ENCODE measurements at places on chromosomes 12 and 14.

DNA sequence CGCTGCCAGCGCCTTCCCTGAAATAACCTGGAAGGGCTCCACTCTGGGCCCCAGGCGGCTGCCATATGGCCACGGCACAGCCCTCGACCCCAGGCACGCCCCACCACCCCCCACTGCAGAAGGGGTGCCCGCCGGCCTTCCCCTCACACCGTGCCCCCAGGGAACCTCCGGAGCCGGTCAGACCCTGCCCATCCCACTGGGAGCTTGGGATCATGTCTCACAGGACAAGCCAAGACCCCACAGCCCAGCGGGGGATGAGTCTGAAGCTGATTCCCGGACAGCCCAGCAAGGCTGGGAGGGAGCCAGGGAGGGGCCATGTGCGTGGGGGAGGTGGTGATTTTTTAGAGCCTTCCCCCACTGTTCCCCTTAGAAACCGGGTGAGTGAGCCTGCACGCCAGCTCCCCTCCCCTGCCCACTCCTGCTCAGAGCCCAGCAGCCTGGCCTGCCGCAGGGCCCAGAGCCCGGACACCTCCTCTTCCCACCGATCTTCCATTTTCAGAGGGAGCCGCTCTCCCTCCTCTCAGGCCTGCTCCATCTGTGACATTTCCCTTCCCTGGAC lies 1.4 kb downstream of the RIMBP2 start:
- DNase-seq, result peak; percentile 16

- no peak for DNase-seq
Observed at GRCh38 chr12:52454411-52455201, 2.7 kb upstream of the KRT6B start.

- no peak for DNase-seq
Observed at GRCh38 chr14:29553427-29553826, 374.2 kb downstream of the PRKD1 start.

- no peak for DNase-seq
Observed at GRCh38 chr12:104457746-104458693, 1.3 kb downstream of the CHST11 start.

GRCh38 chr12:44999355-44999754 lies 51.5 kb downstream of the DBX2 start:
- no peak for DNase-seq

- no peak for DNase-seq
Observed at GRCh38 chr14:82432301-82433105, 898.9 kb upstream of the SEL1L start.

DNA sequence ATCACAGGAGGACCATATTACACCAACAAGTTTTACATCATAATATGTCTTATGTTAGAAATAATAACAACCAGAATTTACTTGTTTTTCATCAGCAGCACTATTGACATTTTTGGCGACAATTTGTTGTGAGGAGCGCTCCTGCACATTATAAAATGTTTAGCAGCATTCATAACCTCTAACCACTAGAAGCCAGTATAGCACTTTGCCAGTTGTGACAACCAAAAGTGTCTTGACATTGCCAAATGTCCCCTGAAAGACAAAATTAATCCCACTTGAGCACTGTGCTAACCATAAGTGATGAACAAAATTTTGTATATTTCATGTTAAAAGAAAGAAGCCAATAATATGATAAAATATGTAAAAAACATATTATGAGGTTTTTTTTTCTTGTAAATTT lies 356.9 kb upstream of the LMO3 start:
- no peak for DNase-seq

DNA sequence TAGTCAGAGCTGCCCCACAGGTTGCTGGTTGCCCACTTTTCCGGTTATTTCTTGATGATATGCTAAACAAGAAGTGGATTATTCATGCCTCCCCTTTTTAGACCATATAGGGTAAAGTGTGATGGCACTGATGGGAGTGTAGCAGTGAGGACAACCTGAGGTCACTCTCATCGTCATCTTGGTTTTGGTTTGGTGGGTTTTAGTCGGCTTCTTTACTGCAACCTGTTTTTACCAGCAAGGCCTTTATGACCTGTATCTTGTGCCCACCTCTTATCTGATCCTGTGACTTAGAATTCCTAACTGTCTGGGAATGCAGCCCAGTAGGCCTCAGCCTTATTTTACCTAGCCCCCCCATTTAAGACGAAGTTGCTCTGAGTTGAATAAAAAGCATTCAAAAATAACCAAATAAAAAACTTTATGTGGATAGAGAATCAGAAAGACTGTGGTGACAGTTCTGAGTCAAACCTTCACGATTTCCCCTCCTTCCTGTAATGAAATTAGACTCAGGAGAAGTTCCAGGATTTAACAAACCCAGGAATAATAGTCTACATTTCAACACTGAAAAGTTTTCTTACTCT lies 144.2 kb downstream of the PAWR start:
- no peak for DNase-seq

DNA sequence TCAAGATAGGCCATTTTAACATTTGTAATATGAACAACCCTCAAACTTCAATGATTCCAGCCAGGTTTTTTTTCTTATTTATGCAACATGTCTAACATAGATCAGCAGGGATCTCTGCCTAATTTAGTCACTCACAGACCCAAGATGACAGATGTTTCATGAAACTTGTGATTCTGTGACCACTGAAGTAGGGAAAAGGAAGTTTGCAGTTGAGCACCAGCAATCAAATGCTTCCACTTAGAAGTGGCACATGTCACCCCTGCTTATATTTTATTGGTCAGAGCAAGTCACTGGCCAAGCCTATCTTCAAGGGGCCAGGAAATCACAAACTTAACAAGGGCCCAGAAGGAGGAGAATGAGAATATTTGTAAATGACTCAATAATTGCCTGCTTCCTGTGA lies 150.6 kb downstream of the BCAT1 start:
- no peak for DNase-seq

GRCh38 chr12:112539221-112539620 lies 120.5 kb downstream of the PTPN11 start:
- DNase-seq, result no peak

DNA sequence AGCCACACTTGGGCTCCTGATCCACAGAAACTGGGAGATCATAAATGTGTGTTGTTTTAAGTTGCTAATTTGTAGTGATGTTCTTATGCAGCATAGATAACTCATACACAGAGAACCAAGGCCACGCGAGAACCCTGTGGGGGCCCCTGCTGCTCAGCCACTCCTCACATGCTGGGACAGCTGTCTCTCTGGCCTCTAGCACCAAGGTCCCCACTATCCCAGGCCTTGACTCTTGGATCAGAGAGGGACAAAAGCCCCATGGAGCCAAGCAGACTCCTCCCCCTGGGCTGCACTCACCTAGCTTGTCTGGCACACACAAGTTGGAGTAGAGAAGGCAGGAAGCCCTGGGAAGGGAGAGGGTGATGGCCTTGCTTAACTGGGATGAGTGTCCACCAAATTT lies 11.3 kb downstream of the PLD4 start:
- DNase-seq, result no peak

GRCh38 chr12:12428047-12428446 lies 71.2 kb downstream of the BORCS5 start:
- DNase-seq, result no peak

- no peak for DNase-seq
Observed at GRCh38 chr12:131688845-131689154, 22.1 kb upstream of the SFSWAP start.

DNA sequence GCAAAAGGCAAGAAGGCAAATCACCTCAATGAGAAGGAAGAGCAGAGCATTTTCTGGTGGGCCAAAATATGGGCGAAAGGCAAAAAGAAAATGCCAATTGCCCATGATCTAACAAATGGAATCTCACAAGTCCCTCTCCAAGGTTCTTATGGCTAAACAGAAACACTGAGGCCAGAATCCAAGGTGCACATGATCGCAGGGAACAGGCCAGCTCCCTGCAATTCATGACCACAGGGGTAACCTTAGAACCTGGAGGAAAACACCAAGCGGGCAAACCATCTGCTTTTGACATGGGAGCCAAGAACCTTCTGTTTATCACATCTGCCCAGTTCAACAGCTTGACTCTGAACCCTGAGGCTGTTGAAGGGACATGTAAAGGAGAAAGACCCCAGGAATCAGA lies 60.0 kb downstream of the NT5DC3 start:
- no peak for DNase-seq

DNA sequence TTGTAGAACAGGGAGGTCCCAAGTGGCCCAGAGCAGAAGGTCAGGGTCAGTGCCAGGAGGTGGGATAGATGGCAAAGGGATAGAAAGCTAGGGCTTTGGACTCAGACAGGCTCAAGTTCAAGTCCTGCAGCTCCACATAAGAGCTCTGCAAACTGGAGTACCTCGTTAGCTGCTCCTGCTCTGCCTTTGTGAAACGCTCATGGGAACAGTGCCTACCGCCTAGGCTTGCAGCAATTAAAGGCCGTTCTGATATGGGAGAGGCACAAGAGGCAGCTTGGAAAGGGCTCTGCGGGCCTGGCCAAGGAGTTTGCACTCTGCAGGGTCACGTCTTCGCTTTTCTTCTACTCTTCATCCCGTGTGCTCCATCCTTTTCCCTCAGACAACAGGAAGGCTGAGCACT lies 54.1 kb downstream of the MAP1LC3B2 start:
- DNase-seq, result no peak

DNA sequence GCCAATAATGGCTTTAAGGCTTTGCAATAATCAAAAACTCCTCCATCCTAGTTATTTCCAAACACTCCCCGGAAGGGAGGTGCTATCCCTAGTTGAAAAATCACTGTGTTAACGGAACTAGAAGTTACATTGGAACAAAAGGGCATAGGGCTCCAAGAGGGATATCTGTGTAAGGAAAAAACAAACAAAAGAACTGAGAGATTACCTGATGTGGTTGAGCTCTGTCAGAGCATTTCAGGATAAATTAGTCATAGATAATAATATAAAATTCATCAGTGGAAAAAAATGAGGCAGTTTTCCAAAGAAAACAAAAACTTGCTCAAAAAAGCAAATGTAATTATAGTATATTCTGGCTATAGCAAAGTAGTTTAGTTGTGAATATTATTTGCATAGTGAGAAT lies 27.4 kb upstream of the PAPLN start:
- DNase-seq, result no peak

- DNase-seq, result no peak
Observed at GRCh38 chr14:104746934-104747481, 5.9 kb upstream of the SIVA1 start.

DNA sequence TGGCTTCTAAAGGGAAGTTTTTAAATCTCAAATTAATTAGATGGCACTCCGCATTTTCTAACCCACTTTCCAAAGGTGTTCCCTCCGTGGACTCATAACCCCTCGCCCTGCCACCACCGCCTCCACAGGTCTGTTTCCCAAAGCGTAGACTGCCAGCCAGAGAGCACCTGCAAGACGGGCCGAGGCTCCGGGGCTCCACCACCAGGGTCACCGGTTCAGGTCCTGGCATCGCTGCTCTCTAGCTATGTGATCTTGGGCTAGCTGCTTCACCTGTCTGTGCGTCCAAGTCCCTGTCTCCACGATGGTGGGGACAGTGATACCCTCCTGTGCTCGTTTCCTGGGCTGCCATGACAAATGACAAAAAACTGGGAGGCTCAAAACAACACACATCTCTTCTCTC lies 11.5 kb downstream of the RIMBP2 start:
- DNase-seq, result no peak

GRCh38 chr12:106136263-106136662 lies 2.5 kb downstream of the NUAK1 start:
- DNase-seq, result peak; percentile 74

GRCh38 chr12:108055141-108055540 lies 73.9 kb upstream of the WSCD2 start:
- DNase-seq, result no peak

DNA sequence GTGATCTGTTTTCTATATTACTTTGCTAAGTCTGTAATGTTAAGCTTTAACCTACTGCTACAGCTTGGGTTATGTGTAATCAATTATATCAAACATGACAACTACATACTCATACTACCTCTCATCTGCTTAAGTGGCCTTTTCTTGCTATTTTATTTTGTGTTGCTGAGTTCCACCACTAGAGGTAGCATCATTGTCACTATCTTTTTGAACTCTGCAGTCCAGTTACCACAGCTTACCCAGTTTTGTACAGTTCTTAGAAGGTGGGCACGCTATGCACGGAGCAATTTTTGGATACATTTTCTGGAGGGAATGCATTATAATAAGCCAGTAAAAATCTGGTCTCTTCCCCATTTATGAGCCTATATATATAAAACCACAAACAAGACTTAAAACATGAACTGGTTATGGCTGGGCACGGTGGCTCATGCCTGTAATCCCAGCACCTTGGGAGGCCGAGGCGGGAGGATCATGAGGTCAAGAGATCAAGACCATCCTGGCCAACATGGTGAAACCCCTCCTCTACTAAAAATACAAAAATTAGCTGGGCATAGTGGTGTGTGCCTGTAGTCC lies 48.5 kb downstream of the SAV1 start:
- DNase-seq, result no peak

DNA sequence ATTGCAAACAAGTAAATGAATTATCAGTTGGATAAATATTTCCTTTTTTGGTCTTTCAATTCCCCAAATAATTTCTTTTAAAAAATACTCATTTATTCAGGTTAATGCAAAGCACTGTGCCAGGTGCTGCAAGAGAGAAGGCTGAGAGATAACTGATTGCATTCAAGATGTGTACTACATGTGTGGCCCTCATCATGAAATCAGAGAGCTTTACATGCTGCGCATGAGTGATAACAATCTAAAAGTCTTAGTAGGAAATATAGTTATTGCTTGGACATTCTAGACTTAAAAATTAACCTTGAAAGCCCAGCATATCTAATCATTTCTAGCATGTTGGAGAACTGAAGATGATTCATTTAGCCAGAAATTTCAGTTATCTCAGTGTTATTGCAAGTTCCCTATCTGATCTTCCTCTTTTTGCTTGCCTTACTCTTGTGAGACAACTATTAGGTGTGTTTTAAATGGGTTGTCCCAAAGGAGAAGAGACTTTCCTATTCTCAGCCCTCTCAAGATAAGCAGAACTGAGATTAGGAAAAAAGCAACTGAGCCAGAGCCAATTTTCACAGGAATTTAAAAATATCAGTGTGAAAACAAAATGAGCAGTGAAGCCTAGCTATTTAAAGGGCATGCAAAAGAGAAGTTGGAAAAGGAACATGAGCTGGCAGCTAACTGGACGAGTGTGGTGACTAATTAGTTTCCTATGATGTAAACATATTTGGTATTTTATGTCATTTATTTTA lies 60.9 kb downstream of the PLEKHA5 start:
- no peak for DNase-seq

GRCh38 chr12:29807129-29807528 lies 23.4 kb upstream of the TMTC1 start:
- no peak for DNase-seq

DNA sequence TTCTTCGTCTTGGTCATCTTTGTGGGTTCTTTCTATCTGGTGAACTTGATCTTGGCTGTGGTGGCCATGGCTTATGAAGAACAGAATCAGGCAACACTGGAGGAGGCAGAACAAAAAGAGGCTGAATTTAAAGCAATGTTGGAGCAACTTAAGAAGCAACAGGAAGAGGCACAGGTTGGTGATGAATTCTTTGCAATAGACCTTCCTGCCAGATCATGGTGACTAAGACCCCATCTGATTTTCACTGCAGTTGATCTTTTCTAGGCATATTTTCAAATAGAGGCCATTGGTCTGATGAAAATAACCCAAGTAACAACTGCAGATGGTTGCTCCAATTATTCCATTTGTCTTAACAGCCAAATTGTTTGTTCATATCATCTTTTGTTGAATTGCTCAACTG lies 114.4 kb downstream of the SCN8A start:
- no peak for DNase-seq

All from occipital lobe (tissue), 3 donors.